ENCODE measurements at places on chromosomes 1 and 21. TPM values are rescaled to one million over a fixed set of nuclear protein-coding genes. Genes with fewer than 3 reads are reported as not detected.

S100B gene
- not detected for total RNA-seq

GRCh38 chr1:85629532-85629920 lies 49.0 kb downstream of the CCN1 start:
- no peaks in the 10 kb centered on the region for H3K27me3 ChIP-seq
- H3K27ac ChIP-seq, result peak overlapping the region; percentile 87
- no peaks in the 10 kb centered on the region for H3K36me3 ChIP-seq
- H3K4me1 ChIP-seq, result peaks cover 21% of the 10 kb centered on the region
- no peak overlapping the region for H3K4me3 ChIP-seq

DNA sequence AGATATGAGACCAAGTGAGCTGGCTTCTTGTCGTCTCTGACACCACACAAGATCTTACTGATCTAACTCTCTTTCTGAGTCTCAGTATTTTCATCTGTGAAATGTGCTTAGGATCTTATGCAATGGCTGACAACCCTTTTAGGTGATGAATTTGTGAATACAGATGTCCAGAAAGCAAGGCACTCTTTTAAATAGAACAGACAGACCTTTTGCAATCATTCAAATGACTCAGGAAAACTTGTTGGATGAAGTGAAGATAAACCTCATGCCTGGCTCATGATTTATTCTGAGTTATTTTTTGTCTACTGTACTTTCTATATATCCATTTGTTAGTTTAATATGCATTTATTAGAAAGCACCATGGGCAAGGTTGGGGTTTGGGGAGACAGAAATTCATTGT lies 411.3 kb downstream of the PTPRU start:
- H3K27ac ChIP-seq, result no peak overlapping the region
- no peaks in the 10 kb centered on the region for H3K4me1 ChIP-seq
- H3K36me3 ChIP-seq, result no peaks in the 10 kb centered on the region
- no peak overlapping the region for H3K4me3 ChIP-seq
- H3K27me3 ChIP-seq, result no peaks in the 10 kb centered on the region

DNA sequence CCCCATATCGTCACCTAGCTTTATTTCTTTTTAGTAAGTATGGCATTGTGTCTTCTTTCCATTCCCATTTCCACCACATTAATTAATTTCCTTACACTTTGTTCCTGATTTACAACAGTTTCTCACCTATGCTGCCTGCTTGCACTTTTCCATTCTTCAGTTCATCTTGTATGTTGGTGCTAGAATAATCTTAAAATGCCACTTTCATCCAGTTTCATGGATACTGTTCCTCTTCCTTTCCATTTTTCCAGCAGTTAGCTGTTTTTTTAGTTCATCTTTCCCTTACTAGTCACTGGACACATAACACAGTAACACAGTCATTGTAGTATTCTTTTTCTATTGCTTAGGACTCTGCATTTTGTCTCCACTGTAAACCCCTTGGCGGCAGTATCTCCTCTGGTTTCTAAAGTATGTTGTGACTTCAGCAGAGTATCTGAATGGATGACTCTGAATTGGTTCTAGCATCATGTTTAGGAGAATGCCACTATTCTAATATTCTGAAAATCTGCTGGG lies 2.1 kb downstream of the CDC7 start:
- H3K4me1 ChIP-seq, result peaks cover 26% of the 10 kb centered on the region
- H3K36me3 ChIP-seq, result peaks cover 3% of the 10 kb centered on the region
- no peaks in the 10 kb centered on the region for H3K27me3 ChIP-seq
- DNase-seq, result peak; percentile 36
- H3K27ac ChIP-seq, result no peak overlapping the region
- H3K4me3 ChIP-seq, result peak overlapping the region; percentile 56

DNA sequence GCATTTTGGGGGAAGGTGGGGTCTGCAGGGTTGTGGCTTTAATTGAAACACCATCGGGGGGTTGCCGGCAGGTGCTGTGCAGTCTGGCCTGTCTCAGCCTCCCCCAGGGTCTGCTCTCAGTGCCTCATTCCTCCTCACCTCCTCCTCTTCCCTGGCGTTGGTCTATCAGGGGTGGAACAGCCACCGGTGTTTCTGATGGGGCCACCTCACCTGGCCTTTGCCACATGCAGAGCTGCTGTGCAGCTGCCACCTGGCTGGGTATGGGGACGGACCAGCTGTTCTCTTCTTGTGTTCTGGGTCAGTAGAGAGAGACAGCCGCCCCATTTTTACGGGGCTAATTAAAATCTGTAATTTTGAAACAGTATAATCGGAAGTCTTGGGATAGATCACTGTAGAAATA lies 53.9 kb downstream of the SPSB1 start:
- no peaks in the 10 kb centered on the region for H3K36me3 ChIP-seq
- no peak overlapping the region for H3K27ac ChIP-seq
- no peaks in the 10 kb centered on the region for H3K4me1 ChIP-seq
- DNase-seq, result no peak
- no peaks in the 10 kb centered on the region for H3K27me3 ChIP-seq
- H3K4me3 ChIP-seq, result no peak overlapping the region

- peak; percentile 96 for DNase-seq
- H3K27me3 ChIP-seq, result no peaks in the 10 kb centered on the region
- H3K4me3 ChIP-seq, result peak within 1 kb of the TSS; percentile 57
- H3K36me3 ChIP-seq, result no peaks in the 10 kb centered on the region
- peaks cover 12% of the 10 kb centered on the region for H3K4me1 ChIP-seq
Observed at GRCh38 chr1:109667452-109668122, at the start of gene GSTM2. TSS of gene GSTM2 (plus strand) at chr1:109668057. CDS start at chr1:109668116, 59 bp downstream.

DNA sequence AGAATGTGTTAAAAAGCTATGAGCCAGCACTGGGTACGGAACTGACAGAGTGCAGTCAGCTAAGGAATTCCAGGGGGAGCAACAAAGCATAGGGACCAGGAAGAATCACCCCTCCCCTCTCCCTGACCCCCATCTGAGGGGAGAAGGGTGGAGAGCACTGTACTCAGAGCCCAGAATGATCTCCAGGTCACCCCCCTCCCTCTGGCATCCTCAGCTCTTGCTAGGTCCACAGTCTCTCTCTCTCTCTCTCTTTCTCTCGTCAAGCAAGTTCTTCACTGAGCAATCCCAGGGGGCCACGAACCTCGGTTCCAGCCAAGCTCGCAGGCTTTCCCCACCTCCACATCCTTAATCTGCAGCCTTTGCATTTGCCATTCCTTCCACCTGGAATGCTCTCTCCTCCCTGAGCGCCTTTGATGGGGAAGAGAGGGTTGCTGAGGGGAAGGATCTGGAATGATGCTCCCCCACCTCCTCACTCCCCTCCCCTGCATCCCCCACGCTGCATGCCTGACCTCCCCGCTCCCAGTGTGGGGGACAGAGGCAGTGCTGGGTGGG lies 6.7 kb upstream of the WASF2 start:
- DNase-seq, result peak; percentile 52
- H3K4me3 ChIP-seq, result peak overlapping the region; percentile 11
- H3K27ac ChIP-seq, result no peak overlapping the region

- no peaks in the 10 kb centered on the region for H3K27me3 ChIP-seq
- no peak for DNase-seq
- no peaks in the 10 kb centered on the region for H3K36me3 ChIP-seq
- peaks cover 25% of the 10 kb centered on the region for H3K4me1 ChIP-seq
- peak overlapping the region; percentile 37 for H3K27ac ChIP-seq
- peak overlapping the region; percentile 16 for H3K4me3 ChIP-seq
Observed at GRCh38 chr1:155499263-155499662, 63.3 kb downstream of the ASH1L start.

GRCh38 chr1:48572646-48573258 lies 100.7 kb upstream of the SPATA6 start:
- no peaks in the 10 kb centered on the region for H3K27me3 ChIP-seq
- H3K36me3 ChIP-seq, result no peaks in the 10 kb centered on the region
- H3K27ac ChIP-seq, result no peak overlapping the region
- DNase-seq, result peak; percentile 79

GRCh38 chr21:42471206-42471605 lies 24.8 kb downstream of the RSPH1 start:
- H3K36me3 ChIP-seq, result no peaks in the 10 kb centered on the region
- DNase-seq, result no peak
- H3K27me3 ChIP-seq, result no peaks in the 10 kb centered on the region
- H3K27ac ChIP-seq, result no peak overlapping the region

DNA sequence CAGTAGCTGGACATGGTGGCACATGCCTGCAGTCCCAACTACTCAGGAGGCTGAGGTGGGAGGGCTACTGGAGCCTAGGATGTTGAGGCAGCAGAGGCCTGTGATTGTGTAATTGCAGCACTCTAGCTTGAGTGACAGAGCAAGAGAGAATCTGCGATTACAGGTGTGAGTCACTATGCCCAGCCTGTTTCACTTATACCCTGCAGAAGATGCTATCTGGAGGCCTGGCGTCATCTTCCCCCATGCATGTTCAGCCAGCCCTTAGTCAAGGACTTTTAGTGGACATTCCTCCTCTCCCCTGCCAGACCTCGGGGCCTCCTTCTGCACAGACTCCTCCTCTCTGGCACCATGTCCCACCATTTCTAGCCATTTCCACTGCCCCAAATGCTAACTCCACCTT lies 36.3 kb upstream of the RCC2 start:
- H3K4me1 ChIP-seq, result no peaks in the 10 kb centered on the region
- no peak overlapping the region for H3K4me3 ChIP-seq
- no peak for DNase-seq
- no peaks in the 10 kb centered on the region for H3K27me3 ChIP-seq

DNA sequence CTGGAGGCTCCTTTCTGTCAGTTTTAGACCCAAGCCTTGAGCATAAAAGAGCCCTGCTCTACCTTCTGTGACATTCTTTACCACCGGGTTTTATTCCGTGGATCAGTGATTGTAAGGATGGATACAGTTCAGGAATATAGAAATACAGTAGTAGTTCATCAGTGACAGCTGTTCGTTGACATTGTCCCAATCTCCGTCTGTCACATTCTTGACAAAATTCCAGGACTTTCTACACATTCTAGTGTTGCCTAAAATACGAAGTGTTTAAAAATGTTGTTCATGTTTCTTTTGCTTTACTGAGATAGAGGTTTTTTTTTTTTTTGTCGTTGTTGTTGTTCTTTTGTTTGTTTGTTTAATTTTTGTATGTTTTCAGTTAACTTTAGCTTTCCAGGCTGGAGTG lies 29.9 kb downstream of the MAP10 start:
- no peaks in the 10 kb centered on the region for H3K27me3 ChIP-seq
- DNase-seq, result no peak
- no peak overlapping the region for H3K27ac ChIP-seq
- no peak overlapping the region for H3K4me3 ChIP-seq
- no peaks in the 10 kb centered on the region for H3K4me1 ChIP-seq
- H3K36me3 ChIP-seq, result no peaks in the 10 kb centered on the region

Measured in A673 (cell line).